ENCODE measurements at places on chromosomes 16 and 17. TPM values are rescaled to one million over a fixed set of nuclear protein-coding genes. Genes with fewer than 3 reads are reported as not detected.

Gene KRT17
- 25.7 TPM for total RNA-seq

Gene NACA2
- total RNA-seq = not detected

Gene GRIN2C
- 0.16 TPM for total RNA-seq

Gene MT1M
- 1.6 TPM for total RNA-seq

Gene SHISA6
- not detected for total RNA-seq

Gene OTOA
- total RNA-seq = 0.36 TPM

Gene FOXF1
- 0.81 TPM for total RNA-seq

Gene CACNG3
- total RNA-seq = not detected

Gene UTS2R
- total RNA-seq = not detected

Gene CTRB2
- total RNA-seq = not detected

Gene SCN4A
- total RNA-seq = not detected

Gene WDR90
- 9.7 TPM for total RNA-seq

Gene GUCY2D
- not detected for total RNA-seq
